ENCODE measurements at places on chromosomes 5 and 9.
A peak's percentile ranks its signal among the peaks of the same experiment; 100 is the strongest.

DNA sequence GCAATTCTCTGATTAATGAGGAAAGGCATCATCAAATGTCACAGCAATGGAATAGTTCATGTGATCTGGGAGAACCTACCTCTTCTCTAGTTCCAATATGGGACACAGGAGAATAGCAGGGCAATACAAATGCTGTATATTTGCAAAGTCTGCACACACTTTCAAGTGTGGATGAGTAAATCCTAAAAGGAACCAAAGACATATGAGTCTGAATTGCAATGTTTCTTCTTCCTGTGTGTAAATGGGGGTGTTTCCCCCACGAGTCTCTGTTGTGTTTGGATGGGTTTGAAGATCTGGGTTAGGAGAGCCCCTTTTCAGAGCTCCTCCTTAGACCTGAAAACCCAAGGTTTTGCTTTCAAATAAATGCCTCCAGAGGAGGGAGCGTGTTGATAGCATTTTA is 26.9 kb downstream of the SLC46A2 start:
- no peak for DNase-seq
- H3K36me3 ChIP-seq, result peaks cover 10% of the 10 kb centered on the region
- H3K27me3 ChIP-seq, result no peaks in the 10 kb centered on the region
- H3K4me3 ChIP-seq, result no peak overlapping the region
- H3K27ac ChIP-seq, result no peak overlapping the region

DNA sequence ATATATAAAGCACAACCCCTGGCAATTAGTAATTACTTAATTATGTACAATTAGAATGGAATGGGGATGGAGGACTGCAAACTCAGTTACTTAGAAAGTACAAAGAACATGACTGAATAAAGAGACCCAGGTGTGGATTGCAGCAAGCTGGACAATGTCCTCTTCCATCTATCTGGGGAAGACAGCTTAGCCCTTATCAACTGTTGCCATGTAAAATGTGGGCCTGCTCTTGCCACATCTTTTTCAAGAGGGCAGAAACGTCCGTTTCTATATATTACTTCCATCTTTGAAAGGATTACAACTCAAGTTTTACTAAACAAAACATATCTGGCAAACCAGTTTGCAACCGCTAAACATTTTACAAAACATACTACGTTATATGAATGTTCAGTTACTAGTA is 26.2 kb downstream of the GOLPH3 start:
- DNase-seq, result no peak
- peaks cover 82% of the 10 kb centered on the region for H3K4me1 ChIP-seq
- H3K4me3 ChIP-seq, result no peak overlapping the region
- no peak overlapping the region for H3K27ac ChIP-seq
- H3K27me3 ChIP-seq, result no peaks in the 10 kb centered on the region

DNA sequence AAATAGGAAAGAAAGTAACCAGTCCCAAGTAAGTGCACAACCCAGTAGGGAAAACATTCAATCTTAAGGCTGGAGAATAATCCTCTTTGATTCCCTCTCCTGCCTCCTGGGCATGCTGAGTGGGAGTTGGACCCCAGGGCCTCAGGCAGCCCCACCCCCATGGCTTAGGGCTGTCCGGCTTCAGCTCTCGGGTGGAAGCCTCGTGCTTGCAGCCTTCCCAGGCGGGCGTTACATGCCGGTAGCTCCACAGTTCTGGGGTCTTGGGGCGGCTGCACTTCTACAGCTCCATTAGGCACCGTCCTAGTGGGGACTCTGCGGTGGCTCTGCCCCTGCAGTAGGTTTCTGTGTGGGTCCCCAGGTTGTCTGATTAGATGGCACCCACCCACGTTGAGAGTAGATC is 10.1 kb downstream of the GLIPR2 start:
- no peaks in the 10 kb centered on the region for H3K36me3 ChIP-seq
- peaks cover 50% of the 10 kb centered on the region for H3K4me1 ChIP-seq
- no peaks in the 10 kb centered on the region for H3K27me3 ChIP-seq

DNA sequence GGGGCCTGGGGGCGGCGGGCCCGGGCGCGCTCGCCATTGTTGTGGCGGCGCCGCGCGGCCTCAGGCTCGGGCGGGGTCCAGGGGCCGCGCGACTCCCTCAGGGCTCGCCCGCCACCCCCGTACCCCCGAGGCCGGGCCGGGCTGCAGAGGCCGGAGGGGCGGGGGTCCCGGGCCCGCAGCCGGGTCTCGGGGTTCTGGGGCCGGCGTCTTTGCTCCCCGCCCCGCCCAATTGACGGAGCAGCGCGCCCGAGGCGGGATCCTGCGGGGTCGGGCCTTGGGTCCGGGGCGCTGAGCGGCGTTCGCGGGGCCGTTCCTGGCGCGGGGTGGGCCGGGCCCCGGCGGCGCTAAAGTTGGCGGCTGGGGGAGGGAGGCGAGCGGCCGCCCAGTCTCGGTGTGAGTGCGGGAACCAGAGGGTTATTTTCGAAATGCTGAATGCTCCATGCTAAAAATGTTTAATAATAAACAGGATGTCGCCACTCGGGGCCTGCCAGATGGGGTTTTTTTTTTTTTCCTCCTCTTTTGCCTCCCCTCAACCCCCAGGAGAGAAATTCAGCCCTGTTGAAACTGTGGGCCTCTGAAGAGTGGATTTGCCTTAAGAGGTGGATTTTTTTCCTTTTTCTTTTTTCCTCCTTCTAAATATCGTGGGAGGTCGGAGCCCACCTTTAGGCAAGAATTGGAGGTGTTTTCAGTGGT is 724 bp downstream of the PRRC2B start:
- H3K4me1 ChIP-seq, result peaks cover 59% of the 10 kb centered on the region
- H3K27ac ChIP-seq, result peak overlapping the region; percentile 97
- DNase-seq, result no peak
- H3K36me3 ChIP-seq, result no peaks in the 10 kb centered on the region
- H3K27me3 ChIP-seq, result no peaks in the 10 kb centered on the region

- no peaks in the 10 kb centered on the region for H3K4me1 ChIP-seq
- no peak for DNase-seq
- H3K27me3 ChIP-seq, result no peaks in the 10 kb centered on the region
Observed at GRCh38 chr5:31445041-31445600, 86.8 kb downstream of the DROSHA start.

DNA sequence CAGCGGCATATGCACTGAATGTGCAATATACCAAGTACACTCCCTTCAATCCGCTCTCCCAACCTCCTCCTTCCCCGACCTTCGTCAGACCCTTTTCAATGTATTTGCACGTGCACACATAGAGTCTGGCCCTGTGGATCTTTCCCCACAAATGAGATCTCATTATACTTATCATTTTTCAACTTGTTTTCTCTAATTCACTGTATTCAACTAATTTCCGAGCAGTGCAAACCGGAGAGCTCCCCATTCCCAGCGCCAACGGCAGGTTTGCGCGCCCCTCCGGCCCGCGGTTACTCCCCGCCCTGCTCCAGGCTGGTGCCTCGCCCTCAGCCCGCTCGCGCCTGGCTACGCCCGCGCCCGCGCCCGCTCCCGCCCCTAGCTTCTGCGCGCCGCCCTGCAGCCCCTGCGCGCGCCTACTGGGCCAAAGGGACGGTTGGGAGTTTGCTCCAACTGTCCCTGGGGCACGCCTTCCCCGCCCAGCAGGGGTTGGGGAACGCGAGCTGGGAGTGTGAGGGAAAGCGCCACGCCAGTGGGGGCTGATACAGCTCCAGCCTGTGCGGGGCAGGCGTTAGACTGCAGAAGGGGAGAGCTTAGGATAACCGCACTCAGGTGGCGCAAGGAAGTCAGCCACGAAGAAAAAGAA is 3.3 kb upstream of the CDC20B start:
- DNase-seq, result no peak
- no peaks in the 10 kb centered on the region for H3K36me3 ChIP-seq
- no peak overlapping the region for H3K27ac ChIP-seq
- H3K4me1 ChIP-seq, result peaks cover 32% of the 10 kb centered on the region
- H3K4me3 ChIP-seq, result peak overlapping the region; percentile 47
- H3K27me3 ChIP-seq, result peaks cover 74% of the 10 kb centered on the region

GRCh38 chr5:128494516-128494915 is 43.5 kb downstream of the FBN2 start:
- H3K4me1 ChIP-seq, result no peaks in the 10 kb centered on the region
- H3K36me3 ChIP-seq, result no peaks in the 10 kb centered on the region
- no peaks in the 10 kb centered on the region for H3K27me3 ChIP-seq
- H3K27ac ChIP-seq, result no peak overlapping the region

GRCh38 chr5:169013208-169013728 is 287.7 kb downstream of the SLIT3 start:
- no peak overlapping the region for H3K4me3 ChIP-seq
- no peaks in the 10 kb centered on the region for H3K27me3 ChIP-seq
- peaks cover 15% of the 10 kb centered on the region for H3K4me1 ChIP-seq
- H3K36me3 ChIP-seq, result no peaks in the 10 kb centered on the region
- no peak for DNase-seq
